ENCODE measurements at places on chromosomes 5 and 9.

- no peak for DNase-seq
Observed at GRCh38 chr5:33761139-33761538, 130.7 kb downstream of the ADAMTS12 start.

DNA sequence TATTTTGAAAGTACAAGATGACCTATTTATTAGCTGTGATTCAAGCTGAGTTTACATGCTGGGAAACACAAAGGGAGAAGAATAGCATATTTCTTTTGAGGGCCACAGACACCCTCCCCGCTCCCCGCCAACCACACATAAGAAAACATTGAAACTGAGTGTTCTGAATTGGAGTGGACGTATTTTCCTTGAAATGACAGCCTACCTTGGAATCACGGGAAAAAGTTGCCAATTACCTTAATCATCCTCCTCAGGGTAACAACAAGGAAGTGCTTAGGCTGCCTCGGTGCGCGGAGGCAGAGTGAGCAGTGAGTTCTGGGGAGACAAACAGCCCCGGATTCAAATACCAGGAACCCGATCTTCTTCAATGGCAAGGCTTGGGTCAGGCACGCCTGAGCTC lies 31.4 kb downstream of the CFAP77 start:
- DNase-seq = no peak

GRCh38 chr9:84978661-84979060 lies 309.1 kb downstream of the NTRK2 start:
- no peak for DNase-seq

- peak; percentile 54 for DNase-seq
Observed at GRCh38 chr9:120925535-120926396, 830 bp downstream of the TRAF1 start.

GRCh38 chr5:18216016-18216415 lies 581.8 kb downstream of the TAF11L14 start:
- DNase-seq = no peak

DNA sequence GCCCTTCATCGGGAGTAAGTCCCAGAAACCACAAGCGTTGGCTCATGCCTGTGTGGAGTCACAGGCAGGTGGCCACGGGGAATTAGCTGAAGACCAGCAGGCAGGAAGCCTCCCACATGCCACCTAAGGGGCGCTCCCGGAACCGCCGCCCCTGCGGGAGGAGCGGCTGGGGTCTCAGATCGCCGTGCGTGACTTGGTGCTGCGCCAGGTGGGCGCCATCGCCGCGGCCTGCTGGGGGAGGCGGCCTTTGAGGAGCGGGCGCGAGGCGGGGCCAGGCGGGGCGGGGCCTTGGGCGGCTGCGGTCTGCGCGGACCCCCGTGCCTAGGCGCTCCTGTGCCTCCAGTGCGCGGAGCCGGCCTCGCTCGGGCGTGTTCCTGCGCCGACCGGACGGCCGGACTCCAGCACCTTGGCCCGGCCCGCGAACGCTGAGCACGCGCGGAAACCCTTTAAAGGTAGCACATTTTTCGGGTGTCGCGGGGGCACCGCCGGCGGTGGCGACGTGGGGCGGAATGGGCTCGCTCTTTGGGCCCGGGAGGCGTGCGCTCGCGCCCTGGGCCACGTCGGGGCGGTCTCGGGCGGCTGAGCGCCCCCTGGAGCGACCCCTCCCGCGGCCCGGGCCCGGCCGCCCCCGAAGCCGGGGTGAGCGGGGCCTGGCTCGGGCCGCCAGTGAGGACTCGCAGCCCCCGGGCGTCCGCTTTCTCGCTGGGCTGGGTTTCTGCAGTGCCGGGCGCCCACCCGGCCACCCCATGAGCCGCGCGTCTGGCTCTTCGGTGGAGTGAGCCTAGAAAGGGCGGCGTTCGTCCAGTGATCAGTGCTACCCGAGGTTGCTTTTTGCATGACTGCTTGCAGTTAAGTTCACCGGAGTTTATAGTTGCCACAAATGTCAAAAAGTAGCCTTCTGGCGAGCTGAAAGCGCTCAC lies 24.5 kb downstream of the LECT2 start:
- DNase-seq = no peak

DNA sequence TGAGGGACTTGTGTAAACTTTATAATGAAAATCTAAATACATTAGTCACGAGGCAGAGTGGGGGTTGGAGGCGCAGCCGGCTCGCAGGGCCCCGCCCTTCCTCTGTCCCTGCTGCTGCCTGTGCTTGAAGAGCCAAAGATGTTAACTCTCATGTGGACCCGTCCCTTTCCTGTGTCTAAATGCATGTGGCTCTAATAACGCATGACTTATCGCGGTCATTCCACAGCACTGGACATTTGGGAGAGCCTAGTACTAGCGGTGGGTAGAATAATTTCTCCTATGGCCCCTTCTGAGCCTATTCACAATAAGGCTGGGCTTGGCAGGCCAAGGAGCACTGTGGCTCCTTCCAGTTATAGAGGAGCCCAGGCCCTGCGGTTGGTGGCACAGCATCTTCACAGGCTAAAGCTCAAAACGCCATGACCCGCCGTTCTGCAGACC lies 82.3 kb upstream of the SIMC1 start:
- no peak for DNase-seq

DNA sequence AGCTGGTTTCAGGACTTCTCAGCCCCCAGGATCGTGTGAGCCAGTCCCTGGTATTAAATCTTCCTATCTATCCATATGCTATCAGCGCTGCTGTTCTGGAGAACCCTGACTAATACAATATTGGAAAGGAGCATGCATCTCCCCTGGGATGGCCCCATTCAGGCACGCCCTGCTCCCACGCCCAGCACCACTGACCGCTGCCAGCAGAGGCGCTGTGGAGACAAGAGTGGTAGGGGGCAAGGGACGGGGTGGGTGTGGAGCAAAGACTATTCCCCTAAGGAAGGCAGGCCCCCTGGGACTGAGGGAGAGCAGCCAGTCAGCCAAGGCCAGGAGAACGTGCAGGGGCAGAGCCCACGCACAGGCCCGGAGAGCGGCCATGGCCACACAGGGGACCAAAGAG lies 116.0 kb downstream of the VAV2 start:
- no peak for DNase-seq

DNA sequence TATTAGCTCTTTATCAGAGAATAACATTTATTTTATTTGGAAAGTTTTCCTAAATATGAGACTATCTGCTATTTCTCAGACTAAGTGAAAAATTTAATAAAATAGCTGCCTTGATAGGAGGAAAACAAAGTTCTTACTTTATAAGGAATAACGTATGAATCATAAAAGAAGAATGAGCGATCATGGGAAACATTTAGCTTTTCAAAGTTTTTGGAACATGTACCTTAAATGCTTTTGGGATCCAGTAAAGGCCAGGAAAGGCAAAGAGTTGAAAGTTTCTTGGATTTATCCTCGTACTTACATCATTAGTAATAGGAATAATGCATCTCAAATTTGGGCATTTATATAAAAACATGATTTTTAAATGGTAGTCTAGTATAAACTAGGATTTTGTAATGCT lies 19.4 kb downstream of the OGN start:
- DNase-seq = no peak

DNA sequence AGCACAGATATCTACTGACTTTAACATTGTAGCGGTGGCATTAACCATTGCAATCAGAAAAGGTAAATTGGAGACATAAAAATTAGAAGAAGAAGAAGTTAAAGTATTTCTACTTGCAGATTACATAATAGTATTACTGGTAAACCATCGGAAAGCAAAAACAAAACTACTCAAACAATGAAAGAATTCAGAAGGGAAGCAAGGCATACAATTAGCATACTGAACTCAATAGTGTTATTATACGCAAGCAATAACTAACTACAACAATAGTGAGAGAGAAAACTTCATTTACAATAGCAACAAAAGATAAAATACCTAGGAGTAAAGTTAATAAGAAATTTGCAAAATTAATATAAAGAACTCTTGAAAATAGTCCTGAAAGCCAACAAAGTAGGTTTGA lies 6.6 kb upstream of the TEX53 start:
- no peak for DNase-seq

DNA sequence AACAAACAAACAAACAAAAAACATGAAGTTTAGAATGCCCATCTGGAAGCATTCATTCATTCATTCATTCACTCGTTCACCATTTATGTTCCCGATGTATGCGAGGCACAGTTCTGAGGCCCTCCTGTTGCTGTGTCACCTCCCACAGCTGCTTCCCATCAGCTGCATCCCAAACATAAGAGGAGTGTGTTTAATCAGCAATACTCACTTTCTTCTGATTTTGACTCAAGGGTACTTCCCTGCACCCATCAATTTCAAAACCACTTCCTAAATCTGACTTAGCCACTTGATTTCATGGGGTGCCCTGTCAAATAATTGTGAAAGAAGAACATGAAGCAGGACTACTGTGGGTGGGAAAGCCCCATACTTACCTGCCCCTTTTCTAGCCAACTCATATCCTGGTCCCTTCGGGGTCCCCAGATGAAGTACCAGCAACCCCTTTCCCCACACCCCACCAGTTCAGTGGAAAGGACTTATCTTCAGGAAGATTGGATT lies 128.0 kb upstream of the IL12B start:
- no peak for DNase-seq

All from activated naive CD8-positive, alpha-beta T cell treated with anti-CD3 and anti-CD28 coated beads, Interleukin-2, amount 50 U/mL, for 16 hours (primary cell).